NCI-H1436 treated with DMSO at 0.1 percent for 48 hours (cell line): ENCODE measurements at places on chromosomes 12 and 14.

GRCh38 chr12:111267144-111267543 lies 101.8 kb downstream of the PHETA1 start:
- no peak for DNase-seq

DNA sequence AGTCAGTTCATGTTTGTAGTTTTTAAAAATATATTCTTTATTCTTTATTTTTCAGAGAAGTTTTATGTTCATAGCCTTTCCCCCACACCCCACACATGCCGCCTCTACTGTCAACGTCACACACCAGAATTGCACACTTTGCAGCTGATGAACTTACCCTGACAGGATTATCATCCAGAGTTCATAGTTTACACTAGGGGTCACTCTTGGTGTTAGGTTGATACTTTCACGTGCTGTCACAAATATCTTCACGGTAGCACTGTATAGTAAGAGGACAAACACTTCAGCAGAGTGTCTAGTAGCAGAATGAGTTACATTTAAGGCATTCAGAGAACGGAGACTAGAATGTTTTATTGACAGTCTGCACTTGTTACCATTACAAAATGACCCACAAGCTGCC lies 5.1 kb downstream of the DPPA3 start:
- DNase-seq = no peak

DNA sequence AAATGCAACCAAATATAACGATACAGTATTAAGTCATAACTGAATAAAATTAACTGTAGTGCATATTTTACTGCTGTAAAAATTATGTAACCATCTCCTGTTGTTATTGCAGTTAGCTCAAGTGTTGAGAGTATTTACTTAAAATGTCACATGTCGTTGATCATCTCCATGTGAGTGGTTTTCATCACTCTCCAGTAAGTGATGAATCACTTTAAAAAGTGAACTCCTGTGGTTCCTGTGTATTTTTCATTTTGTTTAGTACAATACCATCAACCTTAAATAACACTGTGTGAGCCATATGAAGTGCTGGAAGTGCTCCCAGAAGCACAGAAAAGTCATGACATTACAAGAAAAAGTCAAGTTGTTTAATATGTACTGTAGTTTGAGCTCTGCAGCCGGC lies 104.7 kb upstream of the SLCO1B1 start:
- DNase-seq = no peak

DNA sequence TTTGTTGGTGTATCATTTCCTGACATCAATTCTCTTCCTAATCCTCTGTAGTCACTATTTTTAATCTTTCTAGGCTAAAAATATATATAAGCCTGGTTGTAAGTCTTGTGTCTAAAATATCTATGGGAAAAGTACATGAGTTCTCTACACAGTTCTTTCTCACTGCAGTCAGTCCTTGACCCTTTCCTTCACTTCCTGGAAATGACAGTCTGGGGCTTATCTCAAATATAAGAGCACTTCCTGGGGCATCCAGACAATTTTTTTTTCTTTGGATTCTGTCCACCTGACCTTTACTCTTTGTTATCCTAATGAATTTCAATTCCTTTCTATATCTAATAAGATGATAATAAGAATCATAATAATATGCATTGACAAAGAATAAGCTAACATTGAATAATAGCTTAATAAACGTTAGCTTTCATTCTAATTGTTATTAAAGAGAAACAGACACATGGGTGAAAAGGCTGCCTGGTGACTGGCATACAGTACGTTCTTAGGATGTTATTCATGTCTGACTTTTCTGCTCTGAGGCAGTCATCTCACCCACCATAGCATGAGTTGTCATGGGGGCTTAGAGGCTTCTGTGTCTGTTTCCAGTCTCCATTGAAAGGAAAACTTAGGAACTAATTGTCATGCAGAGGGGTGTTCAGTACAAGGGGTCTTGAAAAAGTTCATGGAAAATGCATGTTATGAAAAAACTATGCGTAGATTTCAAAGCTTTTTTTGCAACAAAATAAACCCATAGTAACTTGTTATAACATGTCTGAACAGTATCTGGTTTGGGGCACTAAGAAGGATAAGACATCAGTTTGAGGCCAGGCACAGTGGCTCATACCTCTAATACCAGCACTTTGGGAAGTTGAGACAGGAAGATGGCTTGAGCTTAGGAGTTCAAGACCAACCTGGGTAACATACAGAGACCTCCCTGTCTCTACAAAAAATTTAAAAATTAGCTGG lies 66.2 kb upstream of the DNM1L start:
- DNase-seq = no peak

DNA sequence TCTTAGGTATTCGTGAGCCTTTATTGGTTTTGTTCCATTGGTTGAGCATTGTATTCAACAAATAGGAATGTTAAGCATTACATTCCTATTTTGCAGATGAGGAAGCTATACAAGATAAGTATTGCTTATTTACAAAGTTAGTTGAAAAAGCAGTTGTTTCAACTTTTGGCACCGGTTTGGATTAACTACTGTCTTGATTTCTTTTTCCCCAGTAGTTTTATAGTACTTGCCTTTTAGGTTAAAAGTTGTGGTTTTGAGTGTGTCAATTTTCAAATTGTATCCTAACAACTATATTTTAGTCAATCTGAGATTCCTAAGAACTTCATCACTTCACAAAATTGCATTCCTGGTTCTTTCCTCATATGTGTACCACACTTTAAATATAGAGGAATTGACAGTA lies 23.8 kb upstream of the MBIP start:
- no peak for DNase-seq

DNA sequence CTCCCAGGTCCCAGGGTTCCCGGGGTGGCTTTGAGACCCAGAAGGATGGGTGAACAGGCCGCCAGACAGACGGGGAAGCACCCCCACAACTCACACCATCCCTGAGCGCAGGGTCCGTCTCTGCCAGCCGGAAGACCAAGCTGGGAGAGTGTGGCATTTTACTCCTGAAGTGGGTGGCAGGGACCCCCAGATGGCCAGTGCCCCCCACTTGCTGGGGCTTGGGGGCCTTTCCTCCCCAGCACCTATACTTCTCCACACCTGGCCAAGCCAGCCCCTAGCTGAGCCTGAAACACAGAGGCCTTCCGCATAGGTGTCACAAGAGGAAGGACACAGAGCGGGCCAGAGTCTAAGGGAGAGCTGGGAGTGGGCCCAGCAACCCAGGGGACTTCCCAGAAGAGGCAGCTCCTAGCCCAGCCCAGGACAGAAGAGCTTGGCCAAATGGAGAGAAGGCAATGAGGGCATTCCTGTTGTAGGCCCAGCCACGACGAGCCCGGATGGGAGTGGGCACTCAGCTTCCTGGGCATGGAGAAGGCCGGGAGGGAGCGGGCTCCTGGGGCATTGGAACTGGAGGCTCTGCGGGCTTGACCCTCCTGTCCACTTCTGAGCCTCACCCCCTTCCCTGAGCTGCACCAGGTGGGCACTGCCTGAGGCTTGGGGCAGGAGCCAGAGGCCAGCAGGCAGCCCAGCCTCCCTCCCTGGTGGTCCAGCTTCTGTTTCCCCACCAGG lies 3.3 kb downstream of the AHNAK2 start:
- no peak for DNase-seq

DNA sequence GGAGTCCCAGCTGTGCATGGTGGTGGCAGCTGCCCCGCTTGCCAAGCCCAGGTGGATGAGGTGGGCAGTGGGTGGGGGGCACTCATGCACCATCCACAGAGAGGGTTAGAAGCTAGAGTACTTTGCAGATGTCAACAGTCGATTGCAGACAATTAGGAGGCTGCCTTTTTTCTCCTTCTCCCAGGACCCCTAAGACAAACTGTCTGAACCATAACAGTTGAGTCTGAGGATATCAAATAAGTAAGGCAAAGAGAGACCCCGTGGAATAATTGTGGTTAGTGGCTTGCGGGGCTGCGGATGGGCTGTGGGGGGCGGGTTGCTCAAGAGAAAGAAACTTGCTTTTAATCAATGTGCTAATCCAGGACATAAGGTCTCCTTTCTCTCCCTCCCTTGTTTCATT lies 926.2 kb downstream of the VRK1 start:
- no peak for DNase-seq

DNA sequence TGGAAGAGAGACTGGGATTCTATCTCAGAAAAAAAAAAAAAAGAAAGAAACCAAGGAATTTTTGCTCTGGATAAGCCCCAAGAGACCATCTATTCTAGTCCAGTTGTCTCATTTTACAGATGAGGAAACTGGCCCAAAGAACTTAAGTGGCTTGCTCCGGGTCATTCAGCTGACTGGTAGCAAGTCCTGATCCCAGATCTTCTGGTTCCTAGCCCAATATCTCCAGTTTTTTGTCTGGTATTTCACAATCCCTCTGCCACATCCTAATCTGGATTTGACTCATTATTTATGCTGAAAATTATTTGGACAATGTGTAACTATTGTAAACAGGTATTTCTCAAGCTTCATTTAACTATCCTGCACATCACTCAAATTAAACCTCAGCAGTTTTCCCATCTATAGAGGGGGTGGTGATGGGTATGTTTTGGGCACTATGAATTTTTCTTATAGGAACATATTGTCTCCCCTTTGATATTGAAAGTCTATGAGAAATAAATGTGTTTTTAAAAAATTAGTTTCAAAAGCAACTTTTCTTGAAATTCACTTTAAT lies 43.4 kb downstream of the PPP2R5E start:
- DNase-seq = no peak

DNA sequence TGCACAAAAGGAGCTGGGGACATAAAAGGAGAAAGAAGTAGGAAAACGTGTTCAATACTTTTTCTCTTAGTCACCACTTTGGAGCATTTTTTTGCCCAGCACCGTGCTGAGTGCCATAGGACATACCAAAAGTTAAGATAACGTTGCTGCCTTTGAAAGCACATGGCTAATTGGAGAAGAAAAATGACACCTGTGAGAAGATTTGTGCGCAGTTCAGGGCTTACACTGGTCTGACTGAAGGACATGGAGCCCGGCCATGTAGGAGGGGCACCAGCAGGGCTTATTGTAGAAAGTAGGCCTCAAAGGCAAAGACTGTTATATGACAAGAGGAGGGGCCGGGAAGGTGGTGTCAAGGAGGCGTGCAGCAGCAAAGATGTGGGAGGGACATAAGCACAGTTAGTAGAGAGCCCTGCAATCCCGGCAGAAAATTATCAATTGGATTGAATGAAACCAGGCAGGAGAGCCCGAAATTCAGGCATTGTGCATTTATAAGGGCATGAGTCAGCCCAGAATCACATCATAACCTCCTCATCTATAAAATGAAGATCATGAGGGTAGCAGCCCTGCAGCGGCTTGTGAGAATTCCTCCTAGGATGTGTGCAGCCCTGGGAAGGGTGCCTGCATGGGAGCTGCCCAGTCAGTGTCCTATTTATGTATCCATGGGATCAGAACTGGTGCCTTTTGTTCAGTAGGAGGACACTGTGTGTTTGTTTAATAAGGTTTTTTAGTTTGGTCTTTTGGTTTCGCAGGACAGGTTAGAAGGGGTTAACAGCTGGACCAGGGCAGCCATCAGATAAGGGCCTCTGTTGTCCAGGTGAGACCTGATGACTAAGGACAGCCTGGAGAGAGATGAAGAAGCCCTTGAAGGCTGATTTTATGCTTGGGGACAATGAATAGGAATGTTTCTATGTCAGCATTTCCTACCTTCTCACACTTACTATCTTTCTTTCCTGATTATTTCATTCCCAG lies 122.4 kb downstream of the GPR135 start:
- no peak for DNase-seq
